ENCODE measurements at places on chromosomes 1 and 21.

- DNase-seq, result no peak
Observed at GRCh38 chr1:246856371-246856770, 75.4 kb downstream of the AHCTF1 start.

DNA sequence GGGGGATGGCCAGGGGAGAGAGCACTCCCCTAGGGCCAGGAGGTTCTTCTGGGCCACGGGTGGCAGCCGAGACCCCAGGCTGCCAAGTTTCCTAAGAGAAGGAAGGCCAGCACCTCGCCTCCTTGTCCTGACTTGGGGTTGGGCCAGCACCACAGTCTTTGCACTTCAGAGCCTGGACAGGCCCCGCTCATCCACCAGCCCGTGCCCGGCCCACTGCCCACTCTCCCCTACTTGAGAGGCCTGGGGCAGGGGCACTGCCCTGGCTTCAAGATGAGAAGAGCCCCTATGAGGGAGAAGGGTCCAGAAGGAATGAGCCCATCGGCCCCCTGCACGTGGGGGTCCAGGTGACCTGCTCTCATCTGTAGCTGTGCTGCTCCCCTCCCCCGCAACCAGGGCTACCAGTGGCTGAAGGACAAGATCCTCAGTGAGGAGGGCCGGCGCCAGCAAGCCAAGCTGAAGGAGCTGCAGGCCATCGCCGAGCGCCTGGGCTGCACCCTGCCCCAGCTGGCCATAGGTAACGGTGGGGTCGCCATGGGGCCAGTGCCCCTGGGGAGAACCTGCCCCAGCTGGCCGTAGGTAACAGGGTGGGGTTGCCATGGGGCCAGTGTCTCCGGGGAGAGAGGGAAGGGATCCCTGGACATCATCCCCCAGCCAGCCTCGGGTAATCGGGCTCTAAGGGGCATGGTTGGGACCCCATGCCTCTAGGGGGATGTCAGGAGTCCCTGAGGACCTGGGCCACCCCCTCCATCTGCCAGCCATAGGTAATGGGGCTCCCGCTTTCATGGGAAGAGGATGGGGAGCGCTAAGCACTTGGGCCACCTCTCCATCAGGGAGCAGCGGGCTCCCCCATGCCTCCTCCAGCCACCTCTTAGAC is 50.8 kb downstream of the KCNAB2 start:
- DNase-seq, result peak; percentile 64

DNA sequence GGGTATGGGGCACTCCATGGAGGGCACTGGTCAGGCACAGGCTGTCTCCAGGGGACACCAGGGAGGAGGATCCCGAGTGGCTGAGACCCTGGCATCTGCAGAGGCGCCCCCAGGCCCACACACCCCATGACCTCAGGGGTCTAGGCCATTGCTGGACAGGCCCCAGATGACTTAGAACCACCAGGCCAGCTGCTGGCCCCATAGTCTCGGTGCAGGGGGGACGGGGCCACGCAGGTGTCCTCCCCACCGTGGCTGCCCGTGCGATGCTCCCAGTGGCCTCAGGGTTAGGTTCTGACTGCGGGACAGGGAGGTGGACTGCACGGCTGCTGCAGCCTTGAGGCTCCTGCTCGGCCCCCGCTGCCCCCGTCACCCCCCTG is 44.0 kb downstream of the MORN1 start:
- peak; percentile 48 for DNase-seq

- no peak for DNase-seq
Observed at GRCh38 chr1:178061620-178062019, 32.3 kb upstream of the RASAL2 start.

DNA sequence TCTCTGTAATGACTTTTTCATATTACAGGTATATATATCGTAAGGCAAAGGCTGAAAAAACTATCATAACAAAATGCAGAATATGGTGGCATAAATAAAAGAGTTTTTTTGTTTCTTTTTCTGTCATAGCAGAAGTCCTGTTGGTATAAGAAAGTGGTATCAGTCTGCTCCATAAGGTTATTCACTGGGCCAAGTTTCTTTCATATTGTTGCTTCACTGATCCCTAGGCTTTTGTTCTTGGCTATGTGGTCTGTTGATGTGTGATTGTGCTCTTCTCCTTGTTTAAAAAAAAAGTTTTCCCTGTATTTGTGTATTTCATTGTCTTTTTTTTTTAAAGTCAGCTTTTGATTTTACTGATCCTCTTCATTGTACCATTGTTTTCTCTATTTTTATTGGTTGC is 26.0 kb downstream of the PTBP2 start:
- DNase-seq, result no peak

DNA sequence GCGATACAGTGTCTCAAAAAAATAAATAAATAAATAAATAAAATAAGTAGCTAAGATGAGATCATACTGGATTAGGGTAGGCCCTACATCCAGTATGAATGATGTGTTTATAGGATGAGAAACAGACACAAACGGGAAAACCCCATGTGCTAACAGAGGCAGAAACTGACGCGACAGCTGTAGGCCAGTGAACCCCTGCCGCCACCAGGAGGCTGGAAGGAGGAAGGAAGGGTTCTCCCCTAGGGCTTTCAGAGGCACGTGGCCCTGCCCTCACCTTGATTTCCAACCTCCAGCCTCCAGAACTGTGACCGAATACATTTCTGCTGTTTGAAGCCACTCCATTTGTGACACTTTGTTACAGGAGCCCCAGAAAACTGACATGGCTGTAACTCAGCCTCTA is 38.5 kb downstream of the CHD5 start:
- no peak for DNase-seq

DNA sequence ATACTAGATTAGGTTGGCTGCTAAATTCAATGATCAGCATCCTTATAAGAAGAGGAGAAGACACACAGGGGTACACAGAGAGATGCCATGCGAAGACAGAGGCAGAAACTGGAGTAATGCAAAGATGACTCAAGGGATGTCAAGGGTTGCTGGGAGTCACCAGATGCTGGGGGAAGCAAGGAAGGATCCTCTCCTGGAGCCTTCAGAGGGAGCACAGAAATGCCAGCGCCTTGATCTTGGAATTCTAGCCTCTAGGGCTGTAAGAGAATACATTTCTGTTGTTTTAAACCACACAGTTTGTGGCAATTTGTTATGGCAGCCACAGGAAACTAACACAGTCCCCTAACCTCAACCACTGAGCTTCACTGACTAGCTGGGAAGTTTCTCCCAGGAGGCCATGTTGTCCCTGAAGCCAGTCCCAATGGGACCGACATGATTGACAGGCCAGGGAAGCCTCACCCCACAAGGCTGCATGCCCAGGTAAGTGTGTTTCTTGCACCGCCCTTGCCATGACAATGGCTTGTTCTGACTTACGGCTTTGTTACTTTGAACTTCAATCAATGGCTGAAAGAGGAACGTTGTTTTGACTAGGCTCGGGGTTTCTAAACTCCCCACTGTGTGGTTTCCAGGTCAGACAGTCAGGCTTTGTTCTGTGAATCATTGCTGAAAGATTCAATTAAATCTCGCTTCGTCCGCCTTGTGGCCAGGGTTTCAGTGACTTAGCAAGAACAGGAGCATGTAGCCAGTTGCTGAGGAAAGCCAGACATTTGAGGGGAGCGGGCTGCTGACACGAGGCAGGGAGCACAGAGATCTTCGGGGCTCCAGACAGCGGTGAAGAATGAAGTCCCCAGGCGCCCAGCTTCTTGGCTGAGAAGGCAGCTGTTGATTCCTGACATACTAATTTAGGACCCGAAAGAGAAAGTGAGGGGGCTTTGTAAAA is 62.3 kb downstream of the RUNX1 start:
- peak; percentile 71 for DNase-seq

- no peak for DNase-seq
Observed at GRCh38 chr1:61839679-61840078, 97.4 kb downstream of the PATJ start.

GRCh38 chr1:54417123-54417522 is 10.9 kb upstream of the SSBP3 start:
- no peak for DNase-seq

DNA sequence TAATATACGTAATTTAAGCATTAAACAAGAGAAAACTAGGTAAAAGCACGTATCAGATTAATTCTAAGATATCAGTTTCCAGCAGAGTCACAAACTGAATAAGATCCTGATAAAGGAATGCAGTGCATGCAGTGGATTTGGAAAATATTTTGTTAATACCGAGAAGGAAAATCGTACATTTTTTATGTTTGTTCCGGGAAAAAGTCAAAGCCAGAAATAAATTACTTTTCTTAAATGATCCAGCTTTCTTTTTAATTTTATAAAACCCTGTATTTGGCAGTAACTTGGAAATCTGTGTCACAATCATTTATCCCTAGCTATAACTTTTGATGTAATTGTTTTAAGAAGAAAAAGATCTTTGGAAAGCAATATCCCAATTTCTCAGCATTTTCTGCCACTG is 955 bp downstream of the PALMD start:
- DNase-seq, result no peak

DNA sequence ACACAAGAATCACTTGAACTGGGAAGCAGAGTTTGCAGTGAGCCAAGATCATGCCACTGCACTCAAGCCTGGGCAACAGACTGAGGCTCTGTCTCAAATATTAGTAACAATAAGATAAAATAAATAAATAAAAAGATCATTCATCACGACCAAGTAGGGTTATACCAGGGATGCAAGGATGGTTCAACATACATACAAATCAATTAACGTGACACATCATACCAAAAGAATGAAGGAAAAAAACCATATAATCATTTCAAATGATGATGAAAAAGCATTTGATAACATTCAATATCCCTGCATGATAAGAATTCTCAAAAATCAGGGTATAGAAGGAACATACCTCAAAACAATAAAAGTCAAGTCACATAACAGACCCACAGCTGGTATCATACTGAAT is 38.3 kb downstream of the PHTF1 start:
- DNase-seq, result no peak

GRCh38 chr1:54606096-54606989 is 17.0 kb downstream of the FAM151A start:
- peak; percentile 32 for DNase-seq

DNA sequence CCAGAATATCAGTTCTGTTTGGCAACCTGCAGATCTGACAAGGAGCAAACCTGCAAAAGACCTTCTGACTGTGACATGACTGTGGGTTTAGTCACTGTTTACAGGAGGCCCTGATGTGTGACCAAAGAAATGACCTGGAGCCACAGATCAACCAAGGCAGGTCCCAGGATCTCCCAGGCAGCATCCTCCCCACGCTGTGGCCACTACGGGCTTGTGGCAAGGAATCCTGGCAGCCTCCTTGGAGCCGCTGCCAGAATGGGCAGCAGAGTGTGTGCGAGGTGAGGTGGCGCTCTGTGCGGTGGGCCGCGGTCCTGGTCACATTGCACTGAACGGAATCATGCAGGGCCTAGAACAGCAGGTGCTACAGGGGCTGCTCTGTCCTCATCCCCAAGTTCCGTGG is 15.9 kb downstream of the MCM3AP start:
- DNase-seq, result no peak

DNA sequence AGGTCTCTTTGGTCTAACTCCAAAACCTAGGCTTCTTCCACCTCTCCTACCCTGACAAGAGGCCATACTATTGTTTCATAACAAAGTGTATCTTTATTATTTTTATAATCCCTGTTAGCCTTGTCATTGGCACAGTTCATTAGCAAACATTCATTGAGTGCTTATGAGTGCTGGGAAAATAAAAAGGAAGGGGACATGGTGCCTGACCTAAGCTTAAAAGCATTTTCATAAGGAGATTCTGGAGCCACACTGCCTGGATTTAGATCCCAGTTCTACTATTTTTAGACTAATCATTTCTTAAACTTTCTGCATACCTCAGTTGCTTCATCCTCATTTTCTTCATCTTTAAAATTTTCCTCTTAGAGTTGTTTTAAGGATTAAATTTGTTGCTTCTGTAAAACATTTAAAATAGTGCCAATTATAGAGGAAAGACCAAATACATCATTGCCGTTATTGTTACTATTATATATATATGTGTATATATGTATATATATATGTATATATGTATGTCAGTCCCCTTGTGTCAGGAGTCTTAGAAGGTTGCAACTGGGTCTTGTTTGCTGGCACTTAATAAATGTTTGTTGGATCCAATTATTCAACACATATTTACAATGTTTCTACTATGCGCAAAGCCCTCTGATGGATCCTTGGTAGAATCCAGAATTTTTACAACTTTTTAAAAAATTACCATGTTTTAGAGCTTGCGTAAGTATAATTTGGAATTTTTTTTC is 250.9 kb upstream of the SGIP1 start:
- DNase-seq, result no peak

GRCh38 chr1:21946836-21947587 is 9.9 kb upstream of the HSPG2 start:
- no peak for DNase-seq

DNA sequence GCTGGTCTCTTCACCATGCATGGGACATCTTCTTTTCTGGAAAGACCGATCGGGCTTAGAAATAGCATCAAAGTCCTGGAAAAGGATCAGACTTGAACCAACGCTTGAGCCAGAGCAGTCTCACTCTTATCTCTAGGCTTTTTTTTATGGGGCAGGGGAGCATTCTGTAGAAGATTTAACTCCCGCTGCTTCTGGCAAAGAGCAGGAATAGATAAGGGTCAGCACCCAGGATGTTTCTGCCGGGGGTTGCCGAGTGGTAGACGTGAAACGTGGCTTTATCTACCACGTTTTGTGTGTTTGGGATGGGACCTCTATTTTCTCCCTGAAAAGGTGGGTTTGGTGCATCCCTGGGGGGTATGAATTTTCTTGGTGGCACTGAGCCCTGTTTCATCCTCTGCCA is 18.8 kb downstream of the SPSB1 start:
- DNase-seq, result no peak

- no peak for DNase-seq
Observed at GRCh38 chr1:220734571-220735326, 13.4 kb upstream of the MTARC2 start.

DNA sequence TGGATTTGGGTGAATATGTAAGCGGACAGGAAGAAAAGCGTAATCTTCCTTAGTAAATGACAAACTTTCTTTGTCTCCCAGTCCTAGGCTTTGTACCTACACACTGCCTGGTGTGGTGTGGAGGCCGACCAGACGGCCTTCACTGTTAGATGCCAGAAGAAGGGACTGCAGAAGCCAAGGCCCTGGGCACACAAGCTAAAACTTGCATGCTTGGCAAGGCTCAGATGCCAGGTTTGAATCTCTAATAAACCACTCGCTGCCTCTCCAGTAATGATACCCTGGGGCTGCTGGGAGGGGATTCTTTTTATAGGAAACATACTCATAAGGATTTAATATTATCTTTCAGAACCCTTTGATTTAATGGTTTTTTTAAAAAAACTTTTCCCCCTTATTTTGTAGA is 263.8 kb downstream of the PTPRC start:
- no peak for DNase-seq

DNA sequence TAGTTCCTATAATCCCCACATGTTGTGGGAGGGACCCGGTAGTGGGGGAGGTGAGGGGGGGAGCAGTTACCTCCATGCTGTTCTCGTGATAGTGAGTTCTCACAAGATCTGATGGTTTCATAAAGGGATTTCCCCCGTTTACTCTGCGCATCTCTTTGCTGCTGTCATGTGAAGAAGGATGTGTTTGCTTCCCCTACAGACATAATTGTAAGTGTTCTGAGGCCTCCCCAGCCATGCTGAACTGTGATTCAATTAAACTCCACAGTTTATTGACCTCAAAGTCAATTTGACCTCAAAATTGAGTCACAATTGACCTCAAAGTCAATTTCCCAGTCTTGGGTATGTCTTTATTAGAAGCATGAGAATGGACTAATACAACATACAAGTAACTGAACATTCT is 19.7 kb downstream of the DPH5 start:
- no peak for DNase-seq
